ENCODE measurements at places on chromosomes 7 and 10.

DNA sequence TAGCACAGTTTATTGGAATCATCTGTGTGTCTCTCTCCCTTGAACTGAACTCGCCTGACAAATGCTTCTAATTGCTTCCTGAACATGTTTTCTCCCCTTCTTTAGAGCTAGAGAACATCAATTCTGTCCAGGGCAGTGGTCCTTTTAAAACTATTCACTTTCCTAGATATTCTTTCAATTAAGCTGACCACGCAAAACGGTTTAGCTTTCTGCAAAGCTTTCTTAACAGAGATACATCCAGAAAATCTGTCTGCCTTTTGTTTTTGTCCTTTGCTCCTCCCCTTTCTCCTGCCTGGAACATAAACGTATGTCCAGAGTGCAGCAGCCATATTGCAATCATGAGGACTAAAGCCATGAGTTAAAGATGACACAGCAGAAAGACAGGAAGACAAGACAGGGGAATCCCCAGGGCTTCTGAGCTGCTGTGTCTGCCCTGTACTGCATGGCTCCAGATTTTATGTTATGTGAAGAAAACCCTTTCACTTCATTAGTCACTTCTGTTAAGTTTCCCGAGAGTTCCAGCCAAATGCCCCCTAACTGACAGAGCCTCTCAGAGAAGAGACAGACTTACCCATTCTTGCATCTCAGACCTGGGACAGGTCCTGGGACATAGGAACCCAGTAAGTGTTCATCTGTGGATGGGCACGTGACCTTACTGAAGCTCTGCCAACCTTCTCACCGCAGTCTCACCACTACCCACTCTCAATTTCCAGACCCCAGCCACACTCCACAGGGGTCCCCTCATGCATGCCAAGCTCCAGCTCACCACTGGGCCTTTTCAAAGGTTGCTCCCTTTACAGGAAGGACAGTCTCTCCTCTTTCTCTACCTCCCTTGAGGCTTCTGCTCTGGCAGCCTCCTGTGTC is 35.0 kb upstream of the CPXM2 start:
- peak; percentile 17 for DNase-seq

DNA sequence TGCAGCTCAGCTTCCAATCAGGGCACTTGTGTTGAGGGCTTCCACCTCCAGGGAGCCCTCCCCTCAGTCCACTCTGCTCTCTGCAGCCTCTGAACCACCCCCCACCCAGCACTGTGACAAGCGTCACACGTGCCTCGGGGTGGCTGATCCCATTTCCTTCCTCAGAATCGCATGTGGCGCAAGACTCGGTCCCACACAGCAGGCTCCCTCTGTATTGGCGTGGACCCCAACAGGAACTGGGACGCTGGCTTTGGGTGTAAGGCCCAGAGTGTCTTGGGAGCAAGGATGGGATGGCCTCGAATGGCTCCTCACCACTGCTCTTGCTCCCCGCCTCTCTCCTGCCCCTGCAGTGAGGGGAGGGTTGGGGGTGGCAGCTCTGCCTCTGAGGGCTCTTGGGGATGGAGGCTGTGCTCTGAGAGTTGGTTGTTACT is 4.1 kb downstream of the CPA1 start:
- no peak for DNase-seq

DNA sequence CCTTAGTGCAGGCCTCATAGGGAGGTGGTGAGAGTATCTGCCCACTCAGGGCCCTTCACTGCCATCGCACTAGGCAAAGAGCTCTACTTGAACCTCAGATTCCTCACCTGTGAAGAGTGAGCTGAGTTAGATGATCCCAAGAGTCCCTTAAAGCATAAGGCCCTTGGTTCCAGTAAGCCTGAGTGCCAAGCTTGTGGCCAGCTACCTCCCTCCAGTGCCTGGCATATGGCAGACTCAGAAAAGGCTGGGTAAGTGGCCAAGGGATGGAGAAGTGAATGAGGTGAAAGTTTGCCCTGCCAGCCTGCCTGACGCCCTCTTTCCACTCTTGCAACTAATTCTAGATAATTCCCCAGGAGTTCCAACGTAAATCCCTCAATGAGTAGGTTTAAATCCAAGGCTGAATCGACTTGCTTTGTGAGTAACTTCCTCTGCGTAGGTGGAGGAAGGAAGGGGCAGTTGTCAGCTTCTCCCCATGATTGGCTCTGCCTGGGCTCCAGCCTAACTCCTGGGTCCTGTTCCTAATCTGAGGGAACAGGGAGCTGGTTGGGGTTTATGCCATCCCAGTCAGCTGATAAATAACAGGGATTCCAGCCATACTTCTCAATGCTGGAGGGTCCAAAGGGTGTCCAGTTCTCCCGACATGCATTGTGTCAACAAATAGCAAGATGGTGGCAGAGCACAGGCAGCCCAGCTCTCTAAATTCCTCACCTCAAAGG is 14.2 kb downstream of the DUSP5 start:
- DNase-seq = no peak

GRCh38 chr10:99740260-99740659 is 8.2 kb downstream of the CUTC start:
- DNase-seq = no peak

- no peak for DNase-seq
These were observed 303.0 kb downstream of the ELMO1 start for GRCh38 chr7:37145682-37146081.

DNA sequence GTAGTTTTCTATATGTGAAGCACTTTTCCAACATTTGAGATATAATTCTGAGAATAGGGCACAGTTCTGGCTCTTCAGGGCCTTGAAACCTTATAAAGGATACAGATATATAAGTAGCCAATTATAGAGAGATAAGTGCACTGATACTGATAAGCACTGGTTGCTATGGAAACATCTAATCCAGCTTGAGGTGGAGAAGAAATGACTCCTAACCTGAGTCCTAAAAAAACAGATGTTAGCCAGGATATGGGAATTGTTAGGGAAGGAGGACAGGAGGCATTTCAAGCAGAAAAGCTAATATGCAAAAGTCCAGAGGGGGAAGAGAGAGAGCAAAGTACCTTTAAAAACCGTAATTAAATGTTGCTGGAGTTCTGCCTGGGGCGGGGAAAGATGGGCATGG is 30.8 kb downstream of the STRIP2 start:
- DNase-seq = no peak

GRCh38 chr7:93148144-93148543 is at the start of gene SAMD9L:
TSS of gene SAMD9L (minus strand) at chr7:93148385. CDS start at chr7:93135971, 12,414 bp downstream.
- no peak for DNase-seq
